Stimulated activated CD4-positive, alpha-beta T cell treated with anti-CD3 and anti-CD28 coated beads, Interleukin-1b, Interleukin-23, amount 100 ng/mL, for 24 hours (primary cell): ENCODE measurements at places on chromosomes 6 and 20.

- no peak for DNase-seq
Observed at GRCh38 chr6:146498309-146498708, 45.3 kb upstream of the RAB32 start.

- no peak for DNase-seq
Observed at GRCh38 chr6:24064106-24064505, 61.9 kb upstream of the NRSN1 start.

DNA sequence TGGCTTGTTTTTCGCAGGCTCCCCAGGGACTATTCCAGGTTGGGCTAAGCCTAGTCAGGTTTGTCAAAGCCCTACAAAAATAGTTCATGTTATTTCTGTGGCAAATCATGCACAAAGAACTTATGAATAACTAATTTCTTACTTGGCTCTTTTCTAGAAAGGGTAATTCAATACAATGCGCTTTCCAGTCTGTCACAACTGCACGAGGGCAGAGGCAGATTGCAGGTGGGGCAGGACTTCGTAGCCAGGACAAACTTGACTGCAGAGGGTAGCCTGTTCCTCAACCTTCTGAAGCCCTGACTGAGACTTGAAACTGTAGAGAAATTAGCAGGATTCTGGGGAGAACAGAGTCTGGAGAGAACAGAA lies 253.5 kb downstream of the QKI start:
- no peak for DNase-seq

DNA sequence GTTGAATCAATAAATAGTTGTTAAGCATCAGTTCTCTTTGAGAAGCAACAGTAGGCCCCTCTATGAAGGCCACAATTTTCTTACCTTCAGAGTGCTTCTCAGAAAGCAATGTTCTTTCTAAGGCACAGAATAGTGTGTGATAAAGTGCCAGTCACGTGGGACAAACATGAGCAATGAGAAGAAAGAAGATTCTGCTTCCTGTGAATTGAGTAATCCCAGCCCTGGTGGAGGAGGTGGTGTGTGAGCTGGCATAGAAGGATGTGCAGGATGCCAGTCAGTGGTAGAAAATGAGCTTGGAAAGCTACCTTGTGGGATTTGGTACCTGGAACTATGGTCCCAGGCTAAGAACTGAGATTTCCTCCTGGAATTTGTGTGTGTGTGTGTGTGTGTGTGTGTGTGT lies 21.7 kb downstream of the KIZ start:
- no peak for DNase-seq

GRCh38 chr6:91704531-91704930 lies 1117.7 kb upstream of the MAP3K7 start:
- no peak for DNase-seq

DNA sequence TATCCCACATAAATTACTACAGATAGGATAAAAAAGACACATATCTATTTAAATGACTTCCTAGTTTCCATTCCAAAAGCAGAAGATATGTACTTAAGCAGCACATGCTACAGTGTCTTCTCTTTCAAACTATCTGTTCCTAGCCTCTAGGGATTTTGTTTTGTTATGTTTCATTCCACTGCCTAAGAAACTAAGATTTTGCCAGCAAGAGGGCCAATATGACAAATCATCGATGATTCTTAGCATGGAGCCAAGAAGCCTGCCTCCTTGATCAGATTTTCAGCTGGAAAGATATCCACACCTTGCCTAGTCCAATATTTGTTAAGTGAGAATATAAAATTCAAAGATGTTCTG lies 7.0 kb downstream of the SNX5 start:
- no peak for DNase-seq

DNA sequence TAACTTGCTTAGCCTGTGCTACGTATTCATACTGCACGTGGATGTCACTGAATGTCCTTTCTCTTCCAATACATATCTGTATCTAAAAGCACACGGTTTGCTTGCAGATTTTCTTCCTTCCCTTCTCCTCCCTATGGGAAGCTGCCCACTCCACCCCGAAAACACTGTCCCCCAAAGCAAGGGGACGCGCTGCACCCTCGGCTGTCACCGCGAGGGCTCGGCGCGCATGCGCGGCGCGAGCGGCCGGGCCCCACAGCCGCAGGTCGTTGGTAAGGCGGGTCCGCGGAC lies 659 bp downstream of the TMX4 start:
- DNase-seq, result peak; percentile 44

DNA sequence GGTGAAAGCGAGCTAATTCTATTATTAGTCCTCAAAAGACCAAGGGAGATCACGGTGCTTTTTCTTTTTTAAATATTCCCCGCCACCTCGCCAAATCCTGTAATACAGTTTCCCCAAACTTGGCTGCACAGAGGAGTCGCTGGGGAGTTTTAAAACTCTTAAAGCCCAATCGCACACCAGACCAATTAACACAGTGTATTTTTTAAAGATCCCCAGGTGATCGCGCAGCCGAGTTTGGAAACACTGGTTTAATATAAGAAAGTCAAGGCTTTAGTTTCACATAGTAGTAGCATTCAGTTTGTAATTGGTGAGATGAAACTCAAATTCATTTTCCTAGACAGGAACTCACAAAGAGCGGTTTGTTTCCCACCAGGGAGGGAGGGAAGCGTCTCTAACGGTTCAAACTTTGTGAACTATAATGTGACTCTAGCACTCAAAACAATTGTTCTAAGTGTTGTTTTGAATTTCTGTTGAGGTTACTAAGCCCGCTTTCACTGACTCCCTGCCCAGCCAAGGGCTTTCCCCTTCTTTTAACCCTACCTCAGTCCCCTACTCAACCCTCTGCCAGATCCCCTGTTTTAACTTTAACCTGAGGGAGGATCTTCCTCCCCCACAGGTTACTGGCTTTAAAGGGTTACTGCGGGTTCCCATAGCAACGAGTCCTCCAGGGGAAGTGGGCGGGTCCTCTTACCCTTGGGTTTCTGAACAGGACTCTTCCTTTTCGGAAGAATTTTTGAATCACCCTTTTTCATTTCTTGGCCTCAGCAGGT lies 25.7 kb upstream of the BTBD3 start:
- peak; percentile 19 for DNase-seq

- no peak for DNase-seq
Observed at GRCh38 chr6:163384510-163384909, 30.0 kb upstream of the QKI start.

GRCh38 chr6:4510317-4510716 lies 265.9 kb upstream of the CDYL start:
- DNase-seq, result no peak

- DNase-seq, result no peak
Observed at GRCh38 chr20:40326784-40327183, 362.3 kb downstream of the MAFB start.

DNA sequence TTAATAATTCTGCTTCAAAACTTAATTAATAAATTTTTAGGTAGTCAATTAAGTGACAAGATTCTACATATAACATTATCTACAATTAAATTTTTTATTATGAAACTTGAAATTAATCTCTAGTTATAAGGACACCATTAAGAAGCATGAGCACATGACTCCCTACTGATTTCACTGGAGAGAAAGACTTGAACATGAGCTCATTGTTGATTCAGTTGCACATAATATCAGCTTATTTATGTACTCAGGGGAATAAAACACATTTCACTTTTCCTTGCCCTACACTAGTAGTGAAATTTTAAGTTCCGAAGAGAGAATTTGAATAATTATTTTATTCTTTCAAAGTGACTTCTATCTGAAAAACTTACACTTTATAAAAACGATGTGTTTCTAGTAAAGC lies 370.2 kb upstream of the EPHA7 start:
- DNase-seq, result no peak

DNA sequence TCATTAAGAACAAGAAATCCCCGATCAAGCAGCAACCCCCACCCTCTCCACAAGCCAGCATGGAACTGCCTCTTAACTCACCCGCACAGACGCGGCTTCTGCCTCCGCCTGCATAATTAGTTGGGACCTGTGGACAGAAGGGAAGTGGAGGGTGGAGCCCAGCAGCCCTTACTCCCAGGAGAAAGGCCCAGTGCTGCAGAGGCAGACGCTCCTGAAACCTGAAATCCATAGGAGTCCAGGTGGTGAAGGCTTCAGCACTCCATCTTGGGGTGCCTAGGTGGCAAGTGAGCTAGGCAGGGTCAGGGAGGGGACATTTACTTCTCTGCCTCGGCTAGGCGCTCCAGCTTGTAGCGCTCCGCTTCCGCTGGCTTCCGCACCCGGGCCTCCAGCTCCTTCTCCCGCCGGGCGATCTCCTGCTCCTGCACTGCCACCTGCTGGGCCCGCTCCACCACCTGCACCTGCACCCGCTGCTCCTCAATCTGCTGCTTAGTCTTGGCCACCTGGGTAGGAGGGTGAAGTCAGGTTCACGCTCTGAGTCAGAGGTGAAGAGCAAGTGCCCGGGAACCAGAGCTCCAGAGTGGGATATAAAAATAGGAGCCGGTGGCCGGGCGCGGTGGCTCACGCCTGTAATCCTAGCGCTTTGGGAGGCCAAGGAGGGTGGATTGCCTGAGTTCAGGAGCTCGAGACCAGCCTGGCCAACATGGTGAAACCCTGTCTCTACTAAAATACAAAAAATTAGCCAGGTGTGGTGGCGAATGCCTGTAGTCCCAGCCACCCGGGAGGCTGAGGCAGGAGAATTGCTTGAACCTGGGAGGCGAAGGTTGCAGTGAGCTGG lies 10.7 kb downstream of the TUBB start:
- peak; percentile 64 for DNase-seq

DNA sequence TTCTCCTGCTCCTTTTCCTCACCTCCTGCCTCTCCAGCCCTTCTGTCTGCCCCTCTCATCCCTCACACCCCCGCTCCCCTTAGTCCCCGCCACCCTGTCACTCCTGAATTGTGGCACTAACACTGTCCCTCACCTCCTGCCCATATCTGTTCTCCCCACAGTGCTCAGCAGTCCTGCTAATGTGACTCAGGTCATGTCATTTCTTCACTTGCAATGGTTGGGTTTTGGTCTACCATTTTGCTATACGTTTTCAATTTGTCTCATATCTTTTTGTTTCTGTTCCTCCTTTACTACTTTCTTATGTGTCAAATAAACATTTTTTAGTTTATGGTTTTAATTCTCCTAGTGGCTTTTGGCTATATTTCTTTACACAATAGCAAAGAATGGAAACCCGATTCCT lies 1.3 kb upstream of the HLA-B start:
- DNase-seq, result no peak

GRCh38 chr6:115120391-115120790 lies 777.6 kb upstream of the HS3ST5 start:
- no peak for DNase-seq

GRCh38 chr6:89675949-89676748 lies 37.6 kb upstream of the LYRM2 start:
- no peak for DNase-seq

- no peak for DNase-seq
Observed at GRCh38 chr6:168428863-168429262, 12.1 kb upstream of the SMOC2 start.

GRCh38 chr6:53671111-53671510 lies 5.6 kb upstream of the KLHL31 start:
- no peak for DNase-seq

DNA sequence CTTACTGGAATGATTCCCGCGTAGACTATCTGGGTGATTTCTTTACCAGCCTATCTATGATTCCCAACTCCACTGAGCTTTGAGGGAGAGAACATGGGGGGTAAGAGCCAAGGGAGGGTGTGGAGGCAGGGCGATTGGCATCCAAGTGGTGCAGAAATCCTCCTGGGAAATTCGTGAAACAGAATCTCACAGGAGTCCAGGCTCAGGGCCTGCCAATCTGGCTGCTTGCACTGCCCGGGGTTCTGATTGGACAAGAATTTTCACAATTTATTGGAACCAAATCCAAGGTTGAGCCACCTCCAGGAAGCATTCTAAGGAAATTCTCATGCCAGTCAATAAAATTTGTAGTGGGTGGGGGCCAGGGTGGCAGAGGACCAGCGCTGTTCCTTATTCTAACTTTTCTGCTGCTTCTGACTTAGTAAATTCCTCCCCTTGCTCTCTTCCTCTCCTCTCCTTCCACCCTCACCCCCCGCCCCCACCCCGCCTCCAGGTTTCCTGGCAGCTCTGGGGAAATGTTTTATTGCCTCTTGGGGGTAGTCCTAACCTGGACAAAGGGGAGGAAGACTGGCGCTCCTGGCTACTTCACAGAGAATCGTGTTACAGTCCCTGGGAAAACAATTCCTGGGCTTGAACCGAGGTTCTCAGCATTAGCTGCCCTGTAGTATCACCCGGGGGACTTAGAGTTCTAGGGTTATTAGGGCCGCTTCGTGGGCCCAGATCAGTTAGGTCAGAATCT lies 3.1 kb downstream of the BMP6 start:
- DNase-seq, result no peak

DNA sequence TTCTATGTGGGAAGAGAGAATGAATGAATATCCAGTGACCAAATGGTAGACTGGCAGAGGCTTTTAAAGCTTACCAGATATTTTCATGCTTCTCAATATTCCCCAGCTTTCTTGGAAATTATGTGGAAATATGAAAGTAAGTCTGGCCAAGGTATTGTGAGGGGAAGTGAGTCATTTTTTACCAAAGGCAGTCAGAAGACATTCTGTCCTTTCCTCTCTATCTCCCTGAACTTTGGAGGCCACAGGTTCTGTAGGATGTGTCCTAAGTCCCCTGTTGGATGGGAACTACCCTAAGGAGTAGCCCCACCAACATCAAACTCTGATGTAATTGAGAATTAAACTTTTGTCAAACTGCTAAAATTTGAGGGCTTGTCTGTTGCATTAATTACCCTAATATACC lies 593.8 kb upstream of the NRSN1 start:
- DNase-seq, result no peak

DNA sequence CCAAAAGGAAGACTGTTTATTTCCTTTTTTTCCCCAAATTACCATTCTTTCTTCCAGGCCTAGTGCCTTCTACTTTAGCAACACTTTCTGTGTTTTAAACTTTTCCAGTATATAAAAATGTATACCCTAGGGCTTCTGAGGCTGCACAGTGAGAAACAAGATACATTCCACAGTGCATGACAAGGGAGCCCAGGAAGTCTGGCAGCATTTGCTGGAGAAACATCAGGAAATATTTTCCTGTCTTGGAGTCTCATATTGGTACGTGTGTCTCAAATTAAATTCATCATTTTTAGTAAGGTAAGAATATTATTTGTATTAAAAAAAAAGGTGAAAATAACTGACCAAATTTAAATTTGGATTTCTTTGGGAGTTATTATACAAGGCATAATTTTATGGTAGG lies 662.6 kb downstream of the RFPL4B start:
- no peak for DNase-seq

DNA sequence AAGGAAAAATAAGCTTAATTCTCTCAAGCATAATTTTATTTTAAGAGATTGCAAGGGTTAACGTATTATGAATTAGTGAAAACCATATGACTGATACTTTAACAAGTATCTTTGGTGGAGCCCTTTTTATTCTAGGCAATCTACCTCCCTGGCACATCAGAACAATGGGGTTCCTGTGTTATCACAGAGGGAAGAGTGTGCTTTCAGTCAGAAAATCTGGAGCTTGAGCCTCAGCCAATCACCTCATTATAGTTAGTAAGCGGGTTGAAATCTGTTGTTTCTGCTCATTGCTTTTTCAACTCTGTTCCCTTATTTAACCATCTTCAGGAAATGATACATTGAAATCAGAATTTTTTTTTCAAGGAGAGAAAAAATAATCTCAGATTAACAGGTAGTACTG lies 391 bp downstream of the ADGRF1 start:
- DNase-seq, result no peak
